ENCODE measurements at places on chromosomes 7 and 10. TPM values are rescaled to one million over a fixed set of nuclear protein-coding genes. Genes with fewer than 3 reads are reported as not detected.

The CADPS2 gene
- total RNA-seq, result 10.7 TPM

GRCh38 chr7:151431768-151432311, 8.1 kb downstream of the CRYGN start:
- H3K4me1 ChIP-seq, result no peaks in the 10 kb centered on the region
- no peak overlapping the region for H3K4me3 ChIP-seq
- no peaks in the 10 kb centered on the region for H3K27me3 ChIP-seq

GRCh38 chr7:116683786-116684185, 11.8 kb downstream of the MET start:
- H3K4me1 ChIP-seq, result peaks cover 3% of the 10 kb centered on the region
- no peak overlapping the region for H3K4me3 ChIP-seq
- H3K27me3 ChIP-seq, result no peaks in the 10 kb centered on the region
- no peak overlapping the region for H3K27ac ChIP-seq

- DNase-seq, result no peak
- no peak overlapping the region for H3K27ac ChIP-seq
- no peak overlapping the region for H3K4me3 ChIP-seq
- H3K27me3 ChIP-seq, result no peaks in the 10 kb centered on the region
- H3K36me3 ChIP-seq, result no peaks in the 10 kb centered on the region
- H3K4me1 ChIP-seq, result no peaks in the 10 kb centered on the region
These were observed 35.1 kb upstream of the TAS2R16 start for GRCh38 chr7:123030631-123031030.

GRCh38 chr7:6559896-6560295, 8.6 kb upstream of the GRID2IP start:
- H3K36me3 ChIP-seq, result no peaks in the 10 kb centered on the region
- H3K4me1 ChIP-seq, result no peaks in the 10 kb centered on the region
- H3K27me3 ChIP-seq, result no peaks in the 10 kb centered on the region
- H3K4me3 ChIP-seq, result no peak overlapping the region
- DNase-seq, result no peak
- H3K27ac ChIP-seq, result no peak overlapping the region

GRCh38 chr7:7512861-7513597, 22.6 kb downstream of the COL28A1 start:
- peak overlapping the region; percentile 12 for H3K27ac ChIP-seq
- H3K4me3 ChIP-seq, result no peak overlapping the region
- no peaks in the 10 kb centered on the region for H3K27me3 ChIP-seq
- H3K4me1 ChIP-seq, result no peaks in the 10 kb centered on the region
- no peaks in the 10 kb centered on the region for H3K36me3 ChIP-seq

The PPP1R9A gene
- 44.9 TPM for total RNA-seq

- H3K4me1 ChIP-seq, result no peaks in the 10 kb centered on the region
- no peaks in the 10 kb centered on the region for H3K36me3 ChIP-seq
- H3K27me3 ChIP-seq, result no peaks in the 10 kb centered on the region
These were observed 888.9 kb upstream of the GHITM start for GRCh38 chr10:83250396-83250795.

GRCh38 chr10:75429159-75429827, 2.1 kb upstream of the LRMDA start:
- peak overlapping the region; percentile 52 for H3K27ac ChIP-seq
- H3K4me1 ChIP-seq, result no peaks in the 10 kb centered on the region
- no peaks in the 10 kb centered on the region for H3K27me3 ChIP-seq
- no peak for DNase-seq
- H3K4me3 ChIP-seq, result no peak overlapping the region
- H3K36me3 ChIP-seq, result no peaks in the 10 kb centered on the region

DNA sequence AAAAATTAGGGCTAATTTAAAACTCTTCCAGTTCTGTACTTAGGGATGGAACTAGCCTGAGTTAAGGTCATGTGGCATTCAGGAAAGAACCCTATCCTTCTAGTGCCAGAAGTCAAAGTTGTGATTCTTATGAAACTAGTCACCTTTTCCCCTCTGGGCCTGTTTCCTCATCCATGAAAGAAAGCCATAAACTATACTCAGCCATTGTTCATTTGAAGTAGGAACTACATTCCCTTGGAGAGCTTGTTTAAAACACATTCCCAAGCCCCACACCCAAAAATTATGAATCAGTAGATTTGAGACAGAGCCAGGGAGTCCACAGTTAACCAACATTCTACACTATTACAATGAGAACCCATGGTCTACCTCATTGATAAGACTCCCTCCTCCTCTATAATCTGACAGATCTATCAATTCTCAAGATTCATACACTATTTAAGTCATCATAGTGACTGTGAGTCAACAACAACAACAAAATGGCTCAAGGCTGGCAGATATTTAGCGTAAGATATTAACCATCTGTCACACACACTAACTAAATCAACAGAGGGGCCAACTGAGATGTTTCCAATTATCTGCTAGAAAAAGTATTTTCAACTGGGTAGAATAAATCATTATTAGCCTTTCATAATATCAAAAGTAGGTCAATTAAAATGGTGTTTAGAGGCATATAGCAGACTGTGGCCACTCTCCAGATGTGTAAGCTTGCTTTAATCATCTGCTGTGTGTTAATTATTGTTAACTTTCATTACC, 102.3 kb downstream of the SLC25A13 start:
- DNase-seq, result no peak
- no peaks in the 10 kb centered on the region for H3K27me3 ChIP-seq
- H3K27ac ChIP-seq, result no peak overlapping the region
- H3K36me3 ChIP-seq, result no peaks in the 10 kb centered on the region

The C10orf105 gene
- 0.55 TPM for total RNA-seq
